Neural progenitor cell (in vitro differentiated cells): ENCODE measurements at places on chromosomes 4 and X. TPM values are rescaled to one million over a fixed set of nuclear protein-coding genes. Genes with fewer than 3 reads are reported as not detected.

PABPC1L2B gene
- 0.22 TPM in 1 of 2 replicates, not detected in the other for total RNA-seq

DNA sequence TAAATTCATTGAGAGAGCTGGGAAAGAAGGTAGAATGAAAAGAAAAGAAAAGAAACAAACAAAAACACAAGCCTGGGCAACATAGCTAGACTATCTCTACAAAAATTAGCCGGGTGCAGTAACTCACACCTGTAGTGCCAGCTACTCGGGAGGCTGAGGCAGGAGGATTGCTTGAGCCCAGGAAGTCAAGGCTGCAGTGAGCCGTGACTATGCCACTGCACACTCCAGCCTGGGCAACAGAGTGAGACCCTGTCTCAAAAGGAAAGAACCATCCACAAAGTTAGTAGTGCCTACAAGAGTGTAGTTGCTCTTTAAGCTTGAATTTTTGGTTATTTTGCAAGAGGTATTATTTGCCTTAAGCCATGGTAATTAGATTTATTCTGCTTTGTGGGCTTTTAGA, 157.7 kb downstream of the CBR4 start:
- H3K27me3 ChIP-seq: no peaks in the 10 kb centered on the region
- no peak for DNase-seq
- H3K27ac ChIP-seq: no peak overlapping the region
- no peak overlapping the region for H3K4me3 ChIP-seq
- peaks cover 4% of the 10 kb centered on the region for H3K36me3 ChIP-seq

DNA sequence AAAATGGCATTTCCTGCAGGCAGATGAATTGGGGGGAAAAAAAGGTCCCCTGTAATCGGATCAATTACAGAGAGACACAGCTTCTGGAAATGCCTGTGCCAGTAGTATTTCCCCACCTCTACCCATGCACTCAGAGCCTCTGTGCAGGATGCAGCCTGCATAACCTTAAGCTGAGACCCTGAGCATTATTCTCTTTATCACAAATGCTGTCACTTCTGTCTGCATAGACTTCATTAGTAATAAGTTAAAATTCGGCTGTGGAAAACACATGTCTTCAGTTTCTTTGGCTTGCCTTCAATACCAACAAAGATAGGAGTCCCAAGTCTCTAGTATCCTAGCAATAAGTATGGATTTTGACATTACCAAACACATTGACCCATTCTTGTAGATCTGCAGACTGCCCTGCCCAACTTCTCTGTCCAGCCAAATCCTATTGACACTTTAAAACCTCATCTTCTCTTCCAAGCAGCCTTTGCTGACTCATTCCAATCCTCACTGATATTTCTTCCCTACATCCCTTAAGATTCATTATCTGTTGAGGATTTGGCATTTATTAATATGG, 70.8 kb downstream of the LUZP4 start:
- H3K27ac ChIP-seq: no peak overlapping the region
- H3K27me3 ChIP-seq: no peaks in the 10 kb centered on the region
- DNase-seq: no peak

DNA sequence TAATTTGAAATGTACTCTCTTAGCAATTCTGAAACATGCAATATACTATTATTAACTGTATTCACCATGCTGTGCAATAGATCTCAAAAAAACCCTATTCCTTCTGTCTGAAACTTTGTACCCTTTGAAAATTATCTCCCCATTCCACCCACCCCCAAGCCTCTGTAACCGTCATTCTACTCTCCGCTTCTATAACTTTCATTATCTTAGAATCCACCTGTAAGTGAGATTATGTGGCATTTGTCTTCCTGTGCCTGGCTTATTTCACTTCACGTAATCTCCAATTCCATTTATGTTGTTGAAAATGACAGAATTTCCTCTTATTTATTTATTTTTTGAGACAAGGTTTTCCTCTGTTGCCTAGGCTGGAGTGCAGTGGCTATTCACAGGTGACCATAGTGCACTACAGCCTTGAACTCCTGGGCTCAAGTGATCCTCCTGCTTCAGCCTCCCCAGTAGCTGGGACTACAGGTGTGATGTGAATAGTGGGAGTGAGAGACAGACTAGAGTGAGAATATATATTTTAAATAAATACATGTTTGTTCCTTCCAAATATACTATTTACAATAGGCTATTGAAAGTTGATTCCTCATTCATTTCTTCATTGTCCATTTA, 30.5 kb downstream of the VSIG4 start:
- no peak overlapping the region for H3K4me3 ChIP-seq
- H3K4me1 ChIP-seq: no peaks in the 10 kb centered on the region
- H3K27ac ChIP-seq: no peak overlapping the region
- H3K27me3 ChIP-seq: no peaks in the 10 kb centered on the region
- DNase-seq: no peak

GRCh38 chr4:48262926-48263325, 6.7 kb downstream of the TEC start:
- H3K27ac ChIP-seq: no peak overlapping the region
- H3K4me3 ChIP-seq: no peak overlapping the region
- H3K36me3 ChIP-seq: no peaks in the 10 kb centered on the region
- no peaks in the 10 kb centered on the region for H3K4me1 ChIP-seq
- peaks cover 6% of the 10 kb centered on the region for H3K27me3 ChIP-seq
- DNase-seq: no peak

PDGFRA gene
- total RNA-seq: 1.8 and 2.1 TPM in 2 replicates

DNA sequence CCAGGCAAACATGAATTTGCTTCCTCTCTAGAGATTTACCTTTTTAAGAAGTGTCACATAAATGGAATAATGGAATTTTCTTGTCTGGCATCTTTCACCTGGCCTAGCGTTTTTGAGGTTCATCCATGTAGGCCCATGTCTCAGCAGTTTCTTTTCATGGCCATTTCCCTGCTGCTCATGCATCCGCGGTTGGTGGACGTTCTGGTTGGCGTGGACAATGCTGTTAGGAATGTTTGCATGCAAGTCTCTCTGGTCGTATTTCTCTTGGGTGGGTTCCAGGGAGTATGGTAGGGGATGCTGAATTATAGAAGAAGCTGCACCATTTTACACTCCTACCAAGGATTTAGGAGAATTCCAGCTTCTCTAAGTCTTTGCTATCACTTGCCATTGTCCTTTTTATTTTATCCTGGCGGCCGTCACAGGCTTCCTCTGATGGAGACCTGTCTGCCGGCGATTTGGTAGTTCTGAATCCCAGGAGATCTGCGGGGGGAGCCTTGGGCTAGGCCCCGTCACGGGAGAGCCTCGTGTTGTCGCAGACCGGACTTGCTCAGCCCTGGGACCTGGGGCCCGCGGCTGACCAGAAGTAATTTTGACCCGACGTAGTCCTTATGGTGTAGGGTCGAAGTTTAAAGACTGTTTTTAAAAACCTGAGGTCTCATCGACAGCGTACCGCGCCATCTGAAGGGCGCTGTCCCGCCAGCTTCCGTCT, 56.9 kb upstream of the TADA2B start:
- no peaks in the 10 kb centered on the region for H3K36me3 ChIP-seq
- no peaks in the 10 kb centered on the region for H3K27me3 ChIP-seq
- DNase-seq: peak; percentile 69
- peak overlapping the region; percentile 95 for H3K4me3 ChIP-seq

PCDH7 gene
- 7.9 and 8.1 TPM in 2 replicates for total RNA-seq
